NCI-H2081 (cell line): ENCODE measurements at places on chromosomes 5 and 9.

DNA sequence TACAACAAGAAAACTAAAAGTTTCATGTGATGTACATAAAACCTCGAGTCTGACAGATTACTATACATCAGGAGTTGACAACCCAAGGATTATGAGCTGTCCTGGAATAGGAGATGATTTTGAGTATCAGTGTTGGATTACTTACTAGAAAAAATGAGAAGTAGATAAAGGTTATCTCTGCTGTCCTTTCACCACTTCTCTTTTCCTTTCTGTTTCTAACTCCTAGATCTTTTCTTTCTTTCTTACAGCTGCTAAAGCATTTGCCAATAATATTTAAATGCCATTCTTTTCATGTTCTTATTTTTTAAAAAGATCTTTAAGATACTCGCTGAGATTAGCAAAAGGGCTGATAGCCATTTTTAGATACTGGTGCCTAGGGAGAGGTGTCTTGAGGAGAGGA is 14.8 kb downstream of the RBM27 start:
- no peak for DNase-seq

GRCh38 chr5:127957183-127957582 is 126.4 kb upstream of the SLC12A2 start:
- no peak for DNase-seq

DNA sequence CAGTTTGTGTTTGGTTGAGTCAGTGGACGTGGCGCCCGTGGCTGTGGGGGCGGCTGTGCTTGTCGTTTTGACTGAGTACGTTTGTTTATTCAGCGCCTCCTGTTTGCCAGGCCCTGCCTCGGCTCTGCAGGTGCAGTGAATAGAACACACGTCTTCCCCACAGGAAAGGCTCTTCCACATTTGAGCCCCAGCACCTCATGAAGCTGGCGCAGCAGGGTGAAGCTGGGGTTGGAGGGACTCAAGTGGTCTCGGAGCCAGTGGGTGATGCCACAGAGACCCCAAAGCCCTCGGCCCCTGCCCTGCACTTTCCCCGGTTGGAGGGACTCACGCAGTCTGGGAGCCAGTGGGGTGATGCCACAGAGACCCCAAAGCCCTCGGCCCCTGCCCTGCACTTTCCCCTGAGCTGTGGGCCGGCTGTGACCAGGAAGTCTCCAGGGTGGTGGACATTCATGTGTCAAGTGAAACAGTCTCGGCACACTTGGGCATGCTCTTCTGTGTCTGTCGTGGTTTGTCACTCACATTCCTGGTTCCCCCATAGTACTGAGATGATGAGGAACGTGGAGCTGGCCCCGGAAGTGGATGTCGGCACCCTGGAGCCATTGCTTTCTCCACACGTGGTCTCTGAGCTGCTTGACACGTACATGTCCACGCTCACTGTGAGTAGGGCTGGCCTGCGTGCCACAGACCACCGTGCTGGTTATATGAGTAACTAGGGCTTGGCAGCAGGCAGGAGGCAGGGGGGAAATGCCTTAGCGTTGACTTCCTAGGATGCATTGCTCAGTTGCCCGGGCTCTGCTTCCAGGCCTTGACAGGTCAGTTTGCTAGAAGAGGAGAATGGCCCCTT is 13.6 kb downstream of the EXOC3 start:
- DNase-seq: peak; percentile 87

- no peak for DNase-seq
Measured at GRCh38 chr9:70408393-70409040, 5.9 kb downstream of the KLF9 start.

GRCh38 chr9:71162126-71162525 is 40.7 kb upstream of the TRPM3 start:
- DNase-seq: no peak
